ENCODE measurements at places on chromosomes 3 and 15.

GRCh38 chr3:12303993-12304392 lies 15.1 kb downstream of the PPARG start:
- ATAC-seq = no peak

GRCh38 chr15:29942548-29942947 lies 120.3 kb upstream of the TJP1 start:
- no peak for ATAC-seq

GRCh38 chr15:75982468-75982867 lies 29.8 kb downstream of the NRG4 start:
- no peak for ATAC-seq

- ATAC-seq = no peak
These were observed 47.8 kb upstream of the CTSH start for GRCh38 chr15:78992416-78993256.

DNA sequence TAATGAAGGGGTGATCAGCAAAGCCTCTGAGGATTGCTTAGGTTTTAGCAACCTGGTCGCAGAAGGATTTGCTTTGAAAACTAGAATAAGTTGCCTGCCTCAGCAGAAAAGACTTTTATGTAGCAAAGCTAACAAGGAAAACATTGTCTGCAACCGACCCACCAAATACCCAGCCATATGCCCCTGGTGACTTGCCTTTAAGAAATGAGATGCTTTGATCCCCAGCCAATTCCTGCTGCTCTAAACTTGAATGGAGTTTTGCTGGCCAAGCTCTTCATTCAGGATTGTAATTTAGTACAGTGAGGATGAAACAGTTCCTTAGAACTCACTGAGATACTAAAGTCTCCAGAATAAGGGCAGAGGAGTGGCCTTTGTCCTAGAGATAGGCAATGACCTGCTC lies 139.8 kb upstream of the PROK2 start:
- no peak for ATAC-seq

DNA sequence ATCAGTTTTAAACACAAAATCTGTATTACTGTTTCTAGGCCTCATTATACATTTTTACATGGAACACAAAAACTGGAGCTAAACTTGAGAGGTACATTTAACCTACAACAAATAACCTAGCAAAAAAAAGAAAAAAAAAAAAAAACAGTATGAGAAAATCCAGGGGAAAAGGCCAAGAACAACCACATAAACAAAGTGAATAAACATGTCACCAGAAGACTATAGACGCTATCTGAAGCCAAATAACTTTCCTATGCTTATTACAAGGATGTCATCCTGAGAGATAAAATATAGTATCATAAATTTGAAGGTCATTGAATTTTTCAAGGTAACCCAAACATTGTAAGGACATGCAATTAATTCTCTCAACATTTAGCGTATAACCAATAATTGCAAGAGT lies 911.6 kb downstream of the ROBO1 start:
- no peak for ATAC-seq

- no peak for ATAC-seq
These were observed 7.3 kb downstream of the MTMR10 start for GRCh38 chr15:30984118-30984517.

DNA sequence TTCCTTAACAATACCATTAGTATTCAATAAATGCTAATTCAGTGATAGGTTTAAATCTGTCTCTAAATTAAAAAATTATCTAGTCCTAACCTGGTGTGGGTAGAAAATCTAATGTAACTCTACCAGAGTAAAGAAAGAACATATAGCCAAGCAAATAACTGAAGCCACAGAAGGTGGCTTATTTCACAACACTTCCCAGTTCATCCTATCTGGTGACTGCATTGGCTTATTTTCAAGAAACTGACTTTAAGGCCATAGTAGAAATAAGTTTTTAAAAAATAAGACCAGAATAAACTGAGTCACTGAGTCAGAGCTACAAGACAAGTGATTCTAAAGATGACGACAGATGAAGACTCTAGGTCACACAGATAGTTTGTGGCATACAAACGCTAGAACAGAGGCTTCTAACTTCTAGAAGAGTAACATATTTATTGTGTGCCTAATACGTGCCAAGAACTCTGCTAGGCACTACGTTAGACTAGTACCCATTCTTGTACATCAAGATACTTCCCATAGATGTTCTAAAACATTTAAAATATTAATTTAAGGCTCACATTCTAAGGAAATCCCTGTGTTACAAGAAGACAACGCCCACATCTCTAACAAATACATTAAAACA lies 25.9 kb downstream of the TMCC1 start:
- no peak for ATAC-seq

DNA sequence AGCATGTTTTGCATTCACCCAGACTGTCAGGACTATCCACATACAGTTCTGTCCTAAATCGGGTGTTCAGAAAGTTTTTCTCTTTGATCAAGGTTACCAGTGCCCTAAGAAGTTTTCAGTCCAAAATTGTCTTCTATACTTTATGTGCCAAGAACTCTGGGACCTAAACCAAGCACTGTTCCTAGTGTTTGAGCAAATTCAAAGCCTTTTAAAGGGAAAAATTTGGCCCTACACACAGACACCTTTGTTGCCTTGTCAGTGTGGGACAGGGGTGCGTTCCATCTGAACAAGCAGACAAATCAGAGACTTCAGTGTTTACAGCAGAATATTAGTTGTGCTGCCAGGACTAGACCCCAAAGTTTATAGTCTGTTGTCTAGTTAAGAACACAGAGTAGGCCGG lies 50.6 kb downstream of the DGKG start:
- ATAC-seq = no peak

DNA sequence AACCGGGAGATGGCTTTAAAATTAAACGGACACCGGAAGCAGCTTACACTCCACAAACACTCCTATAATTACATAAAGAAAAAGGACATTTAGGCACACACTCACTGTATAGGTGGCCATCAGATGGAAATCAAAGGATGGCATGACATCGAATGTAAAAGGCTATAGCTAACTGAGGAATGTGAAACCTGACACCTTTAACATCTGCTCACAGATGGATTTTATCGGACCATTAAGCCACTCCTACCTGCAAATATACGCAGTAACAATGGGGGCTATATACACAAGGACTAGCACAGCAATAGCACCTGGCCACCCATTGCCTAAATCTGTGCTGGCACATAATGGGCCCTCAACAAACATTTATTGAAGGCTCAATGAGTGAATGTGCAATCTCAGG lies 14.5 kb upstream of the RBSN start:
- no peak for ATAC-seq

DNA sequence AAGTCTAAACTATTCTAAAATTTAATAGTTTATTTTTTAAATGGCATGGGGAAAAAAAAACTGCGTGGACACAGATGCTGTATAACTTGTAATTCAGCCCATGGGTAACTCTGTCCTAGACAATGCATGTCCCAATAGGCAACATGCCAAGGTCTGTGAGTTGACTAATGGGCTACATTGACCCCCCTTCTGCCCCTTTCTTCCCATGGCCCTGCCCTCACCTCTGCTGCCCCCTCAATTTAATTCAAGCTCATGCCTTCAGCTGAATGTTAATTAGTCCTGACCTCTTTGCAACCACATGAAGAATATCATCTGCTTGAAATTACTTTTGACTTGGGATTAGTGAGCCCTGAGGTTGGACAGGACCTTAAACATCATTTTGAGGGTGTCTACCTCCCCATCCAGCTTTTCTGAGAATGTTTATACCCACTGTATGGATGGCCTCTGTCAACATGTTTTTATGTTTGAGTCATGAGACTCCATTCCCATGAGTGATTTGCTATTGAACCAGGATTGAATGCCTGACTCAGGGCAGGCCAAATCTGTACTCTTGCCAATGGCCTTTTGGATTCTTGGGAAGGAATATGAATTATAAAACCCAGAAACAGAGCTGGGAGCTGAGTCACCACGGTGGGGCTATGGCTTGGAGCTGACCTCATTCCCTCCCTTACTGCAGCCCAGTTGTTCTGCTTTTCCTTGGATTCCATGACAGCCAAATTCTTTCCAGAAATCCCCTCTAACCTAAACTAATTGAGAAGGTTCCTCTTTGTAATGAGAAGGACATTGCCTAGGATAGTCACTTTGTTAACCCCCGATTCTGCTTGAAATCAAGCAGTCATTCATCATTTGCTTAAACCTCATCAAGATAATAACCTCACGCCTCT lies 33.5 kb upstream of the PDE8A start:
- no peak for ATAC-seq

GRCh38 chr3:85102781-85103180 lies 144.0 kb downstream of the CADM2 start:
- ATAC-seq = no peak

GRCh38 chr3:31354373-31354772 lies 178.4 kb upstream of the STT3B start:
- ATAC-seq = no peak

DNA sequence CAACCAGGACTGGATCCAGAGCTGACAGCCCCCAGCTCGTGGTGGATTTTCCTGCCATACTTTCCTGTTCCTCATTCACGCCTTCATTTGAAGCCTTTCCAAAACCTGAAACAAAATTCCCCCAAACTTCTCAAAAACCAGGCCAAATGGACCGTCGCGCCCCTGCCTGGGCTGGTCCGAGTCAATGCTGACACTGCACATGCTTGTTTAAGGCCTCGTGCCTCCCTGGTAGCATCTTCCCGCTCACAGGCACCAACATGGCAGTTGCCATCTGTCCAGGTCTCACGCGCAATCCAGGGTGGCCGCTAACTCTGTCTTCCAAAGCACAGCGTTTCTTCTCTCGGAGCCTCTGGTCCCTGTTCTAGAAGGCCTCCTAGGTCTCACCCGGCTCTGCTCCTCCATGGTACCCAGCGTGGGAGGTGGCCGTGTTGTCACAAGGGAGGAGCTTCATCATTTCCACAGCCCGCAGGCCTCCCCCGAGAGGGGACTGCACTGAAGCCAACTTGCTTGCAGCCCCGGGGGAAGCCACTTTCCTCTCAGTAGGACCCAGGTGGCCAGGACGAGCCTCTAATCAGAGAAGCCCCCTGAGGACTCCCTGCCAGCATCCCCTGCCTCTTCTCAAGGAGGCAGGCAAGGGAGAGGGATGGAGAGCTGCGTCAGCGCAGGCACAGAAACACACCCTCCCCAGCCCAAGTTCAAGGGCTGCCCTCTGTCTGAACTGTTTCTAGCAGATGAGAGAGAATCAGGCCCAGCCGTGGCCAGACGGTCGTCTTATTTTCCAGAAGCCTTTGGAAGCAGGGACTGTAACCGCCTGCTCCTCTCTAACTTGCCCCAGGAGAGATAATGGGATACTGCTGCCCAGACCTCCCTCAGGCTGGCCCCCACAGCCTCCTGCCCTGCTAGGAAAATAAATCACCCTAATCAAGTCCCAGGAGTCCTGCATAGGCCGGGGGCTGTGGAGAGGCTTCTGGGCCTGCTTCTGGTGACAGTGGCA lies 152.8 kb upstream of the TLE3 start:
- ATAC-seq = no peak

GRCh38 chr3:82038556-82038955 lies 277.1 kb upstream of the GBE1 start:
- ATAC-seq = no peak

DNA sequence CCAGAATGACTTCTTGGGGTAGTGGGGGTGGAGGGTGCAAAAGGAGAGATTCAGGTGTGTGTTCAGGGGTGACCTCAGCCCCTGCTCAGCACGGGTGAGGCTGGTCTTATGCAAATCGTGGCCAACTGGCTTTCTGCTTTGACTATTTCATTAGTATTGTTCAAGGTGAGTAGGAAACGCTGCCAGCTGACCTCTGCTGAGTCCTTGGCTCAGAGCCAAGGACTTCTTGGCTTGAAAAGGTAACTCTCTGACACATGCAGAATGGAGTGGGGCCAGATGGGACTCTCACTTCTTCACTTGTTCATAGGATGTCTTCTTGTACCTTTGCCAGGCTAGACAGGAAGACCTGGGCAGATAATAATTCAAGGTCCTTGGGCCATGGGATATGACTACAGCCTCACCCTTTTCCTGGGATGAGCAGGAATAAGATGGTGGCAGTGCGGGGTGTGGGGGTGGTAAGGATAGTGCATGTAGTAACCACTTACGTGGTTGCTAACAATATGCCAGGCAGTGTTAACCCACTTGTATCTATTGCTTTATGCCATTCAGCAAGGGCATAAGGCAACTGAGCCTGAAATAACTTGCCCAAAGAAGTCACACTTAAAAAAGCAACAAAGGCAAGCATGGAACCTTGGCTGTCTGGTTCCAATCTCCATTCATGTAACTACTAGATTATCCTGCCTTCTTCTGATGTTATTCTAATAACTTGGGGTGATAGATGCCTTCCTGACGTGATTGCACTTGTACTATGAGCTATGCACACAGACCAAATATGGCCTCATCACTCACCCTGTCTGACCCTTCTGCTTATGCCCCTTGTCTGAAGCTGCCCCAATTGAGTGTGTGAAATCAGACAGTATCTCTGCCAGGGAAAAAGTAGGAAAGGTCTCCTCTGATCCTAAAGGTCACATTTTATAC lies 193.1 kb downstream of the NR1D2 start:
- no peak for ATAC-seq

GRCh38 chr3:189641776-189642175 lies 10.6 kb downstream of the TP63 start:
- no peak for ATAC-seq

DNA sequence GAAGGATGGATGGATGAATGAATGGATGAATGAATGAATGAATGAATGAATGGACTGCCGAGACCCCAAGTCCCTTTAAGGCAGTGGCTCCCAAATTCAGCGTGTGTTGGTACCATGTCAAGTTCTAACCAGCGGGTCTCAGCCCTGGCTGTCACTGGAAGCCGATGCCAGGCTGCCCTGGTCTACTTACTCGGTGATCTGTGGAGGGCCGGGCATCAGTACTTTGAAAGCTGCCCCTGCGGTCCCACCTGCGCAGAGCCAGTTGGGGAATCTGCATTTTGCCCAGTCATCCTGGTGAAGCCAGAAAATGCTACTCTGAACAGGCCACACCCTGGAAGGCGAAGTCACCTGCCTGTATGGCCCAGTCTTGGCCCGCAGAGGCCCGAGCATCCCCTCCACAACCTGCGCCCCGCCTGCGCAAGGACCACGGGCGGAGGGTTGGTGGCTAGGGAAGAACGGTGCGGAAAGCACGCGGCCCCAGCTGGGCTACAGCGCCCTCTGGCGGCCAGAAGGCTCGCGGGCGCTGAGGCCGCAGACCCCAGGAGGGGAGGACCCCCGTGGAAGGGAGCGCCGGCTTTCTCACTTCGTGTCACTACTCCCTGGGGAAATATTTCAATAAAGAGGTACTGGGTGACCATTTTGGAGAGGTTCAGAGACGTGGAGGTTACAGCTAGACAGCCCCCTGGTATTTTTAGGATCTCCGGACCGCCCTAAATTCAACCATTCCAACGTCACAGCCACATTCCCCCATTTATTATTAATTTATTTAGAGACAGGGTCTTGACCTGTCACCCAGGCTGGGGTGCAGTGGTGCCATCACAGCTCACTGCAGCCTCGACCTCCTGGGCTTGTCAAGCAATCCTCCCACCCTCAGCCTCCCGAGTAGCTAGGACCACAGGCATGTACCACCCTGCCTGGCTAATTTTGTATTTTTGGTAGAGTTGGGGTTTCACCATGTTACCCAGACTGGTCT lies 34.9 kb downstream of the PRKCD start:
- peak; percentile 79 for ATAC-seq

- ATAC-seq = no peak
These were observed 90.6 kb upstream of the MYZAP start for GRCh38 chr15:57500979-57501576.

- ATAC-seq = no peak
These were observed 58.9 kb upstream of the ETV5 start for GRCh38 chr3:186167646-186168395.

GRCh38 chr3:99635348-99635747 lies 3.0 kb upstream of the COL8A1 start:
- ATAC-seq = no peak
